Stimulated activated memory B cell treated with anti-CD40 and anti-IgM and Interleukin-4, amounts not matched to agents 10 μg/mL and 1 μg/mL and 100 μg/mL, for 72 hours (primary cell): ENCODE measurements at places on chromosomes 5 and 9.

GRCh38 chr5:72937517-72938061 is 18.3 kb upstream of the FCHO2 start:
- ATAC-seq, result no peak

DNA sequence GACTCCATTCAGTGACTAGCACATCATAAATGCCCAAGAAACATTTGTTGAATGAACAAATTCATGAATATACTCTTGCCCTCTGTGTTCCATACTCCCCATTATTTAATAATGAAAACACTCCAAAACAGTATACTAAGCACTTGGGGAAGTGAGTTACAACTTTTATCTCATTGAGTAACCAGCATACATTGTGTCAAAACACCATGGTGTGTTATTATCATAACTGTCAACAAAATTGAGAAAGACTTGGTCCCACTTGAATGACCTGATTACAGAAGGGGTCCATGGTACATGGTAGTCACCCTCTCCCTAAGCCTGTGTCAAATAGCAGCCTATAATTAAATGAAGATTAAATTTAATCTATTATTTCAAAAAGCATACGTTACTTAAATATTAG is 16.2 kb downstream of the ANKH start:
- no peak for ATAC-seq

DNA sequence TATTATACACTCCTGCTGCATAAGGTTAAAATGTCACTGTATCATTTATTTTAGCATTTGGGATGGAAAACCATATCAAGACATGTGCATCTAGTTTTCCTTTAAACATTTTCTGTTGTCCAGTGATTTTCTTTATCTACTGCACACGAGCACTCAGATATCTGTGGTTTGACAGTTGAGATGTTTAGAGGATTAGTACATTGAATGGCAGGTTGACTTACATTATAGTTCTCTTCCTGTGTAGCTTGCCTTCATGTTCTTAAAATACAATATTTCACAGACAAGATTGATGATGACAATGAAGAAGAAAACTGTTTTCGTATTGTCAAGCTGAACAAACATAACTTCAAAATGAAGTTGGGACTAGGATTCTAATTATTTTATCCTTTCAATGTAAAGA is 2378.4 kb upstream of the WWC1 start:
- no peak for ATAC-seq

DNA sequence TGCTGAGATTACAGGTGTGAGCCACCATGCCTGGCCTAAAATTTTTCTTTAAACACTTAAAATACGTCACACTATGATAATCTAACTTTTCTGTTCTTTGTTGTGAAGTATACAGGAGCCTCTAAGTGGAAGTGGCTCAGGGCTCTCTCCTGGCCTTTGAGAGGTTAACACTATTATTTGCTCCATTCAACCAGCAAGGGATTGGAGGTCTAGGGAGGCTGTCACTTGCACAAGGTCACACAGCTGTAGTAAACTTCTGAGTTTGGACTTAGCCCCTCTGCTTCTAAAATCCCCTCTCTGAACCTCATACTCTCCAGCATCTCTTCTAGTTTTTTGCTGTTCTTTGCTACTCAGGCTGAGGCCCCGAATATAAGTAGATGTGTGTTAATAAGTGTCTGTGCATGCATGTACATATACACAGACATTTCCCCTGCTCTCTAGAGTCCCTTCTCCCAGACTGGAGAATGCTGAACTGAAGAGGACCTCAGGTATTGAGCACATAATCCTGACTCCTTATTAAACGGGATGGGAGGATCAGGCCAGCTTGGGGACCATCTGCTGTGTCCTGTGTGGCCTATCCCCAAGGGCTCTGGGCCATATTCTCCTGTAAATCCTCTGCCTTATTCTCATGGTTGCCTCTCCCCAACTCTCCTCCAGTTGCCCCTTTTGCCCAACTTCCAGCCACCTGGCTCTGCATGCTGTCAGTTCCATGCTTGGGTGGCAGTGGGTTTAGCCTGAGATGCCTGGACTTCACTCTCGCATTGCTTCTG is 87.0 kb upstream of the SPRY4 start:
- ATAC-seq, result peak; percentile 24

DNA sequence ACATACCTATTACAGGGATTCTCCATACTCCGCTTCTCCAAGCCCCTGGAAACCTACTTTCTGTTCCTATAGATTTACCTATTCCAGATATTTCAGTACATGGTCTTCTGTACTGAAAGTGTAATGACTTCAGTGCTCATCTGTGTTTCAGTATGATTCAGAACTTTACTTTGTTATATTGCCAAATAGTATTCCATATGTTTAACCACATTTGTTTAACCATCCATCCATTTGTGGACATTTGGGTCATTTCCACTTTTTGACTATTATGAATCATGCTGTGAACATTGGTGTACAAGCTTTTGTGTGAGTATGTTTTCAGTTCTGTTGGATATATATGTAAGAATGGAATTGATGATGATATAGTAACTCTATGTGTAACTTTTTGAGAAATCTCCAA is 188.9 kb downstream of the PDZD2 start:
- ATAC-seq, result no peak

DNA sequence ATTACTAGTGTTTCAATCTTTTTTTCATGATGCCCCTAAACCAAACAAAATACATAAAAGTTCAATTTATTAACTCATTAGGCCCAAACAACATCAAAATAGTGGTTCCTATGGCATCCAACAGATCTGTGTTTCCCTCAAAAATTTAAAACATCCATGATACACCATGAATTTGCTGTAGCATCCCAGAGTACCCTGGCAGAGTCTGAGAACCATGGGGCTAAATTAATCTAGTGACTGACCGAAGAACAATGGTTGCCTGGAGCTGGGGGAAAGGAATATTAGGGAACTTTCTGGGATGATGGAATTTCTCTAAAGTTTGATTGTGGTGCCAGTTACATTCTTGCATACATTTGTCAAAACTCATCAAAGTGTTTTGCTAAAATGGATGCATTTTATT is 79.5 kb upstream of the TRIO start:
- ATAC-seq, result no peak

GRCh38 chr5:98933445-98934072 is 4.8 kb upstream of the CHD1 start:
- peak; percentile 18 for ATAC-seq

DNA sequence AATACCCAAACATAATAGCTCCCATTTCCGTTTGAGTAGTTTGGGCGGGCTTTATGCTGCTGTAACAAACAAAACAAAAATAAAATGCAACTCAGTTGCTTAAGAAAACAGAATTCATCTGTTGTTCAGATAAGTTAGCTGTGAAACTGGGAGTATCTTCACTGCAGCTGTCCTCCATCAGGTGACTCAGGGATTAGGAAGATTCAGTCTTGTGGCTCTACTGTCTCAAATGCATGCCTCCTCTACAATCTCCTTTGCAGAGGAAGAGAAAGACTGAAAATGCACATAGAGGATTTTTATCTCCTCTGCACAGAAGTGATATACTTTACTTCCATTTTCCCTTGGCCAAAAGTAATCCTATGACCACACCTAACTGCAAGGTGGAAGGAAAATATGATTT is 883.7 kb downstream of the PTPRD start:
- ATAC-seq, result no peak

DNA sequence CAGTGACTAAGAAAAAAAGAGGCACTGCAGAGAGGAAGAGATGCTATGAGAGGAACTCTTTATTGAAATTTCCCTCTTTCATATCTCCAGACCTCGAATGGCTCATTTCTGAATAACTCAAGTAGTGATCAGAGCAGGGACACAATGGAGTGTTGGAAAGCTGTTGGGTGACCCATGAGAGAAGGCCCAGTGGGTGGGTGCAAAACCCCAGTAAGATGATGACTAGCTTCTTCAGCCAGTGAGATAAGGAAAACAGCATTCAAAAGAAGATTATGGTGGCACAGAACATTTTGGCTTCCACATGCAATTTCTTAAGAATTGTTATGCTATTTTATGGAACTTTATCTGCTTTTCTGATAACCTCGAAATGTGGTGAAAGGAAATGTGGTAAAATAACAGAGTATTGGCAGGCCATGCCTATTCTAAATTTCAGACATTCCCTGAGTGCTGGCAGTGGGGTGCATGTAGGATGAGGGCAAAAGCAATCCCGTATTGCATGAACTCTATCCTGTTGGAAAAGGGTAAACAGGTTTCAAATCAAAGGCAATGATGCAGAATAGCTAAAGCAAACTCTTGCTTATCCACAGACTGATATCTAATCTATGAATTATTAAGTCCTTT is 128.0 kb upstream of the KLF9 start:
- no peak for ATAC-seq

GRCh38 chr9:124797343-124798103 is 20.6 kb downstream of the OLFML2A start:
- ATAC-seq, result no peak

GRCh38 chr9:77839459-77840140 is 191.5 kb upstream of the GNA14 start:
- ATAC-seq, result no peak

DNA sequence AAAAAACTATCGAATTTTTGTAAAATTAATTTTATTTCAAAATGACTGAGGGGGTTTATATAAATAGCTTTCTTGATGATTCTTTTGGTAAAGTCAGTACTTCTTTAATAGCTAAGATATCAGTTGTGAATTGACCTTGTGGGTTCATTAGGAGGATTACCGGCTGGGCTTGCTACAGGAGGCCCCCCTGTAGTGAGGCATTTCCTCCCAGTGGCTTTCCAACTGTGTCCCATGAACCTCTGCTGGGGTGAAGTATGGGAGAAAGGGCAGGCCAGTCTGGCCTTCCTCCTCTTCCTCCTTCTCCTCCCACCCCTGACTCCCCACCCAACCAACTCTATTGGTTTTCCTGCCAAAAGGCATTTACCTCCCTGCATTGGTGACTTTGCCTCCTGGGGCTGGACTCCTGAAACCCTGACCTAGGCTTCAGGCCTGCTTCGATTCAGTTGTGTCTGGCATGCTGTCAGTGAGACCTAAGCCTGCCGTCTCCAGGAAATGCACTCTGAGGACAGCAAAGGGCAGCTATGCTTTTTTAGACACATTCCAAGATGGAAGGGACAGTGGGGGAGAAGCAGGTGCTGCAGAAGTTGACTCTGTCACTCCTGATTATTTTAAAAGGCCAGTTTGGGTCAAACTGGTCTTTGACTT is 144.8 kb downstream of the HSPA4 start:
- ATAC-seq, result no peak

GRCh38 chr5:154583671-154584177 is 105.7 kb upstream of the HAND1 start:
- ATAC-seq, result no peak
